ENCODE measurements at places on chromosomes 1 and 21. TPM values are rescaled to one million over a fixed set of nuclear protein-coding genes. Genes with fewer than 3 reads are reported as not detected.
A peak's percentile ranks its signal among the peaks of the same experiment; 100 is the strongest.

GRCh38 chr21:41068496-41068895 lies 99.5 kb upstream of the BACE2 start:
- H3K36me3 ChIP-seq = no peaks in the 10 kb centered on the region
- no peak overlapping the region for H3K4me3 ChIP-seq
- no peak overlapping the region for H3K27ac ChIP-seq
- H3K27me3 ChIP-seq = no peaks in the 10 kb centered on the region
- H3K4me1 ChIP-seq = peaks cover 6% of the 10 kb centered on the region
- no peak for DNase-seq

GRCh38 chr1:84693005-84693404 lies 2.7 kb upstream of the SSX2IP start:
- peak overlapping the region; percentile 63 for H3K27ac ChIP-seq
- peak; percentile 45 for DNase-seq
- no peaks in the 10 kb centered on the region for H3K36me3 ChIP-seq
- H3K4me1 ChIP-seq = peaks cover 26% of the 10 kb centered on the region

- no peaks in the 10 kb centered on the region for H3K36me3 ChIP-seq
- peak; percentile 25 for DNase-seq
- H3K27ac ChIP-seq = no peak overlapping the region
- no peaks in the 10 kb centered on the region for H3K27me3 ChIP-seq
Observed at GRCh38 chr1:202811296-202812175, 782 bp downstream of the PCAT6 start.

DNA sequence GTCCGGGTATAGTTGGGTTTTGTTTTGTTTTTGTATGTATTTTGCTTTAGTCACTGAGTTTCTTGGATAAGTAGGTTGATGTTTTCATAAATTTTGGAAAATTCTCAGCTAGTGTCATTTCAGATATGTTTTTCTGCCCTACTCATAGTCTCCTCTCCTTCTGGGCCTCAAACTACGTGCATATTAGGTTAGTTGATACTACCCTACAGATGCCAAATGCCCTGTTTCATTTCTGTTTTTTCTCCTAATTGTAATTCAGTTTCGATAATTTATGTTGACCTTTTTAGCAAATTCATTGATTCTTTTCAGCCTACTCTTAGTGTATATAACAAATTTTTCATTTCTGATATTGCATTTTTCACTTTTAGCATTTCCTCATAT lies 268.6 kb upstream of the RGS18 start:
- no peak for DNase-seq
- H3K27ac ChIP-seq = no peak overlapping the region
- no peaks in the 10 kb centered on the region for H3K4me1 ChIP-seq
- no peak overlapping the region for H3K4me3 ChIP-seq
- no peaks in the 10 kb centered on the region for H3K36me3 ChIP-seq

Gene SFN
- total RNA-seq = 1.3 TPM
